ENCODE measurements at places on chromosomes 2 and 18. TPM values are rescaled to one million over a fixed set of nuclear protein-coding genes. Genes with fewer than 3 reads are reported as not detected.

Gene CFC1
- not detected for total RNA-seq

Gene MSTN
- total RNA-seq = not detected

Gene ANKRD30BL
- not detected for total RNA-seq

Gene REG3A
- not detected for total RNA-seq

Gene SP140
- 142 TPM for total RNA-seq

Gene CDH2
- 0.14 TPM for total RNA-seq

Gene TMEM247
- not detected for total RNA-seq

Gene PLEKHA3
- total RNA-seq = 30.5 TPM

Gene SLC35G4
- not detected for total RNA-seq

Measured in activated CD8-positive, alpha-beta memory T cell treated with anti-CD3 and anti-CD28 coated beads, Interleukin-2, amount 10 ng/mL, durations not matched to agents 7 days and 5 days (primary cell).